ENCODE measurements at places on chromosomes 12 and 14.
A peak's percentile ranks its signal among the peaks of the same experiment; 100 is the strongest.

DNA sequence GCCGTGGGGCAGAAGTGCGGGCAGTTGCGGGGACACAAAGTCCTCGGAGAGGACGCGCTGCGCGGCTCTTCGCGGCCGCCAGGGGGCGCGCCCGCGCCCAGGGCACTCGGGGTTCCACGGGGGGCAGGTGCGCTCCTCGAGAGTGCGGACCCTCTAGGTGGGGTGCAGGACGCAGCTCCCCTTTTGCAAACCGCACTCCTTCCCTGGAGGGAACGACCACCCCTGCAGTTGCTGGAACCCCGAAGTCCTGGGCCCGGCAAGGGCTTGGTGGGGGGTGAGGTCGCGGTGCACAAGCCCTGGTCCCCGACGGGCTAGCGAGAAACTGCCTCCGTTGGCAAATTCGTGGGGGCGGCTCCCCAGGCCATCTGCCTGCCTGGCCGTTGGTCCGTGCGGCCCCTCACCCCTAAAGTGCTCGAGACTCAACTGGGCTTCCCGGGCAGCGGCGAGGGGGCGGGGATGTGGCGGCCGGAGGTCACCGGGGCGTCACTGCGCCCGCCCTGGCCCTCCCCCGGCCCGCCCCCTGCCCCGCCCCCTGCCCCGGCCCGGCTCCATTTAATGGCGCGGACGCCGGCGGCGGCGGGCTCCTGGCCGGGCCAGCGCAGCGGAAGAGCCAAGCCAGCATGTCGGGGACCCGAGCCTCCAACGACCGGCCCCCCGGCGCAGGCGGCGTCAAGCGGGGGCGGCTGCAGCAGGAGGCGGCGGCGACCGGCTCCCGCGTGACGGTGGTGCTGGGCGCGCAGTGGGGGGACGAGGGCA lies at the start of gene ADSS1:
Gene ADSS1, plus strand, starts transcription at position 579 of the 756 bp plus-strand sequence. Its CDS starts 42 bp downstream, at position 621.
- peak; percentile 41 for DNase-seq

- no peak for DNase-seq
These were observed 630.0 kb upstream of the TBX3 start for GRCh38 chr12:115313929-115314328.

- no peak for DNase-seq
These were observed 56.7 kb downstream of the RGS6 start for GRCh38 chr14:71988939-71989338.

- DNase-seq = no peak
These were observed 620 bp downstream of the MMP17 start for GRCh38 chr12:131828671-131829355.

DNA sequence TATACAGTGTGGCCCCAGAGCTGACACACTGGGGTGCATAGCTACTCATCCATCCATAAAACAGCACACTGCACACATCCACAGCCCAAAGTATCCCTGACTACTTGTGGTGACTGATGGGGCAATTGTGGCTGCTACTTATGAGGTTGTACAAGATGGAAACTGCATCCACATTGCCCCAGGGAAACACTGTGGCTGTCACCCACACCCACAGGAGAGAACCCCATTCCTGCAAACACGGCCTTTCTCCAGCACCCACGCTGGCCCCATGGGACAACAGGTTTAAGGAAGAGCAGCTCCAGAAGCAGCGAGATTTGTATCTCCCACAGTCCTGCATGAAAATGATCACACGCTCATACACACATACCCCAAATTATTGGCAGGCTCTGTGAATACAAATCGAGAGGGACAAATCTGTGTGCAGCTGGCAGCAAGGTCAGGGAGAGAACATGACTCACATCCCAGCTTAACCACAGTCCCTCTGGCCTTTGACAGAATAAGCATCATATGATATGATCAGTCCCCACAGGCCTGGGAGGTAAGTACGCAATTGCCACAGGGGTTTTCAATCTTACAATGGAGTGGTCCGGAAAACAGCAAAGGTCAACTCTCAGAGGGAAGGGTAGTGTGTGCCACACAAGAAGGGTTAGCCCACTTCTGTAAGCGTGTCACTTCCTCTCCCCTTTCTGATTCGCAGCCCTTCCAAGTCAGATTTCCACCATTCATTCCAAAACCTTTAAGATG lies 61.9 kb downstream of the ESR2 start:
- DNase-seq = no peak

- DNase-seq = no peak
These were observed 63.4 kb downstream of the ITPR2 start for GRCh38 chr12:26769611-26770010.

GRCh38 chr12:5453466-5453865 lies 21.6 kb downstream of the NTF3 start:
- no peak for DNase-seq

DNA sequence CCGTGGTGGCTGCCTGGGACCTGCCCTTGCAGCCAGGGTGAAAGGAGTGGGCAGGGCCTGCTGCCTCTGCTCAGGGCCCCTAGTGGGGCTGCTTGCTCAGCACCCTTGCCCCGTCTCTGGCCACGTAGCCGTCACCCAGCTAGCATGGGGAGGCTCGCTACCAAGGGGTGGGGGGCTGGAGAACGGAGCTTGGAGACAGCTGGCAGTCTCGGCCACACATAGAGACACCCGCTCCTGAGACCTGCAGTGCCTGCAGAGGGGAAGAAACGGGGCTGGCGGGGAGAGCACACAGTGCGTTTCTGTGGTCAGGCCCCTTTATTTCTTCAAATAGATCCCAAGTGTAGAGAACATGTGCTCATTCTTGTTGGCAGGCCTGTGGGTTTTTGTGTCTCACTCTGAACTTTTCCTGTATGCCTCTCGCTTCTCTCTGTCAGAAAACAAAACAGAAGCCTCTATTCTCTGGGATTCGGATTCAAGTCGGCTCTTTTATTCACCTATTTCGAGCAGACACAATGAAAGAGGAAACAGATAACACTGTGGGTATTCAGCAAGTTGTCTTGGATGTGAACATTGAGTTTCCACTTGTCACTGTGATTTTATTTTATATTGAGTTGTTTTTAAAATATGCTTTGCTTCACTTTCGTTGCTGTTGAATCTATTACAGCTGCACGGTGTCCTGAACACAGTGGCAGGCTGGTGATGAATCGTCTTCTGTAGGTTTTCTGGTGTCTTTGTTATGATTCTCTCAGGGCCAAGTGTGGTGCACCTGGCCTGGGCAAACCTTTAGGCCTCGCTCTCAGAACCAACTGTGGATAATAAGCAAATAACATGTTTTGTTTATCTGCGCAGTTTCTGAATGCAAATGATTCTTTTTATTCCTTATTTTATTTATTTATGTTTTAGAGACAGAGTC lies 26.5 kb downstream of the PACS2 start:
- DNase-seq = no peak

GRCh38 chr12:71870416-71870815 lies 30.9 kb downstream of the TBC1D15 start:
- no peak for DNase-seq

DNA sequence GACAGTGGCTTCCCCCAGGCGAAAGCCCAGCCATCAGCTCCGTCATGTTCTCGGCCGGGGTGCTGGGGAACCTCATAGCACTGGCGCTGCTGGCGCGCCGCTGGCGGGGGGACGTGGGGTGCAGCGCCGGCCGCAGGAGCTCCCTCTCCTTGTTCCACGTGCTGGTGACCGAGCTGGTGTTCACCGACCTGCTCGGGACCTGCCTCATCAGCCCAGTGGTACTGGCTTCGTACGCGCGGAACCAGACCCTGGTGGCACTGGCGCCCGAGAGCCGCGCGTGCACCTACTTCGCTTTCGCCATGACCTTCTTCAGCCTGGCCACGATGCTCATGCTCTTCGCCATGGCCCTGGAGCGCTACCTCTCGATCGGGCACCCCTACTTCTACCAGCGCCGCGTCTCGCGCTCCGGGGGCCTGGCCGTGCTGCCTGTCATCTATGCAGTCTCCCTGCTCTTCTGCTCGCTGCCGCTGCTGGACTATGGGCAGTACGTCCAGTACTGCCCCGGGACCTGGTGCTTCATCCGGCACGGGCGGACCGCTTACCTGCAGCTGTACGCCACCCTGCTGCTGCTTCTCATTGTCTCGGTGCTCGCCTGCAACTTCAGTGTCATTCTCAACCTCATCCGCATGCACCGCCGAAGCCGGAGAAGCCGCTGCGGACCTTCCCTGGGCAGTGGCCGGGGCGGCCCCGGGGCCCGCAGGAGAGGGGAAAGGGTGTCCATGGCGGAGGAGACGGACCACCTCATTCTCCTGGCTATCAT lies 663 bp downstream of the PTGER2 start:
- no peak for DNase-seq

- no peak for DNase-seq
These were observed 57.6 kb upstream of the STRN3 start for GRCh38 chr14:31083781-31084180.
